ENCODE measurements at places on chromosomes 1 and 21. TPM values are rescaled to one million over a fixed set of nuclear protein-coding genes. Genes with fewer than 3 reads are reported as not detected.

PAQR6 gene
- 9.5 TPM for total RNA-seq

FNBP1L gene
- 0.36 TPM for total RNA-seq

HES2 gene
- 1.1 TPM for total RNA-seq

PAFAH2 gene
- total RNA-seq: 8.7 TPM

C1orf167 gene
- total RNA-seq: not detected

RER1 gene
- 102 TPM for total RNA-seq

SELP gene
- total RNA-seq: 1.5 TPM

OSBPL9 gene
- total RNA-seq: 36.1 TPM

KRTAP6-3 gene
- total RNA-seq: not detected

TNFAIP8L2 gene
- total RNA-seq: 6.9 TPM

HHAT gene
- 0.59 TPM for total RNA-seq

RXFP4 gene
- total RNA-seq: not detected

DCDC2B gene
- total RNA-seq: 0.16 TPM

HCN3 gene
- total RNA-seq: 3.9 TPM

GPR3 gene
- 0.72 TPM for total RNA-seq

HES3 gene
- total RNA-seq: not detected

RAB25 gene
- total RNA-seq: 0.89 TPM

KRTAP21-2 gene
- not detected for total RNA-seq

CYP2J2 gene
- 0.64 TPM for total RNA-seq

KLHL21 gene
- 22.9 TPM for total RNA-seq

NPPB gene
- not detected for total RNA-seq

PGLYRP4 gene
- not detected for total RNA-seq

S100A7 gene
- not detected for total RNA-seq

TXLNA gene
- total RNA-seq: 71.9 TPM

ATP6V1G3 gene
- total RNA-seq: not detected

SEMA4A gene
- total RNA-seq: 10.5 TPM

RNF186 gene
- not detected for total RNA-seq

F11R gene
- total RNA-seq: 26.0 TPM

JUN gene
- total RNA-seq: 31.7 TPM

LCE3D gene
- total RNA-seq: not detected

SV2A gene
- 14.6 TPM for total RNA-seq

MORC3 gene
- total RNA-seq: 32.6 TPM

SLC37A1 gene
- 20.6 TPM for total RNA-seq

MYBPHL gene
- total RNA-seq: not detected

OR4F16 gene
- total RNA-seq: not detected

ZSWIM5 gene
- 2.9 TPM for total RNA-seq

RASAL2 gene
- not detected for total RNA-seq

NCDN gene
- total RNA-seq: 16.6 TPM

GJA8 gene
- not detected for total RNA-seq

TGFB2 gene
- not detected for total RNA-seq

SPRR1B gene
- total RNA-seq: not detected

NPHS2 gene
- not detected for total RNA-seq

PROK1 gene
- total RNA-seq: not detected

MTMR11 gene
- total RNA-seq: 2.3 TPM

ANKRD65 gene
- 0.29 TPM for total RNA-seq

ELAPOR1 gene
- 15.0 TPM for total RNA-seq

MPL gene
- not detected for total RNA-seq

CFHR5 gene
- not detected for total RNA-seq

FCRL2 gene
- total RNA-seq: not detected

SPRR1A gene
- not detected for total RNA-seq

PEX14 gene
- 22.7 TPM for total RNA-seq

CRP gene
- total RNA-seq: not detected

ACTL8 gene
- total RNA-seq: 0.14 TPM

SPATA21 gene
- not detected for total RNA-seq
